Gastroesophageal sphincter (tissue), 4 donors: ENCODE measurements at places on chromosomes 11 and 22. TPM values are rescaled to one million over a fixed set of nuclear protein-coding genes. Genes with fewer than 3 reads are reported as not detected.

DDB1 gene
- total RNA-seq, result 139 TPM

DNA sequence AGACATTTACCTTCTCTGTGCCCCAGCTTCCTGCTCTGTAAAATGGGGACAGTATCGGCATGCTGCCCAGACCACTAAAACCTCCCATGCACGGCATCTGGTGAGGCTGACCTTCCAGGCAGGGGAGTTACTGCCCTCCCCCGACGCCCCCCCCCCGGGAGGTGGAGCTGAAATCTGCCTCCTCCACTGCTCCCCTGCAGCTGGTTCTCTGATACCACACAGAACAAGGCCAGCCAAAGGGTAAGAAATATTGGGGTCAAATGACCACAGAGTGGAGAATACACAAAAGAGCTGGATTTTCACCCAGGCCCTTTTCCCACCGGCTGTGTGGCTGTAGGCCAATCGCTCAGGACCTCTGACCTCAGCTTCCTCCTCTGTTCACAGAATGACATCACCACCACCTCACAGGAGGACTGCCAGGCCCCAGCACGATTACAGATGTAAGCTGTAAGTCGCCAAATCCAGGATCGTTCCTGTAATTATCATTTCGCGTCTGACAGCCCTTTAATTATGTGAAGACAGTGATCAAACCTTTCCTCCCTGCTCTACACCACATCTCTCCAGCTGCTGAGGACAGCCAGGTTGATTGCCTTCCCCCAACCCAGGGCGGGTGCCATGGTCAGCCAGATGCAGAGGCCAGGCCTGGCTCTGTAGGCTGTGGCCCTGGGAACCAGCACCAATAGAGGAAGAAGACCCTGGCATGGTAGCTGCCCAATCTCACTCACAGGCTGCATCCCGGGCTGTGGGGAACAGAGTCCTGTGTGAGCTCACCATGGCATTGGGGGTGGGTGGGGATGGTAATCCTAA is 35.7 kb upstream of the KLHL35 start:
- peak; percentile 73 for ATAC-seq

DNA sequence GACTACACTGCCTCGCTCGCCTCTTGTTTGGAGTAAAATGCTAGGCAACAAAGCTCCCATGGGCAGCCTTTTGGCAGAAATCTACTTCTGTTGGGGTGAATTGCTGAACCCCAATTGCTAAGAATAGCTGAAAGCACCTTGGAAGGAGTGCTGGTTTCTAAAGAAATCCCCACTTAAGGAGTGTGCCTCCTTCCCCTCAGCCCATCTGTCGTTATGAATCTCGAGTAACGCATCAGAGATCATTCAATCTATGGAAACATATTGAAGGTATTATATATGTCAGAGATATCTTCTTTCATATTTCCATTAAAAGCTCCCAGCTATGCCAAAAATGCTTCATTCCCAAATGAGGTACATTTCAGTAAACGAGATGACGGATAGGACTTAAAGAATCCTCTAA is 229.6 kb upstream of the BLID start:
- ATAC-seq, result no peak

- no peak for ATAC-seq
Observed at GRCh38 chr22:32020117-32020516, 22.9 kb upstream of the SLC5A1 start.

- peak; percentile 65 for ATAC-seq
Observed at GRCh38 chr22:45584121-45584570, 81.5 kb downstream of the FBLN1 start.

DNA sequence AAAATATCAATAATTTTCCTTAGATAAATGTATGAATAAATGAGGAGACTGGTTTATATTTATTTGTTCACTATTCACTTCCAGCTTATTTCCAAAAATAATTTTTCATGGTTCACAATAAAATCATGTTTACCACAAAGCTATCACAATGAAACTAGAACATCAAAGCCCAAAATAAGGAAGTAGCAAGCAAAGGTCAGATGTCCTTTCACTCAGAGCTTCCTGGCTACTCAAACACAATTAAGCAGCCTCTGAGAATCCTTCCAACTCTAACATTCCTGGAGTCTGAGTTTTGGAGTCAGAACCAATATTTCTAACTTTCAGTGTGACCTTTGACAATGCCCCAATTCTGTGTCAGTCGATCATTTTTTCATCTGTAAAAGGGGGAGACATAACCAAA is 527.0 kb downstream of the SOX6 start:
- no peak for ATAC-seq

GRCh38 chr11:1746956-1747752 is 3.2 kb downstream of the IFITM10 start:
- no peak for ATAC-seq

DNA sequence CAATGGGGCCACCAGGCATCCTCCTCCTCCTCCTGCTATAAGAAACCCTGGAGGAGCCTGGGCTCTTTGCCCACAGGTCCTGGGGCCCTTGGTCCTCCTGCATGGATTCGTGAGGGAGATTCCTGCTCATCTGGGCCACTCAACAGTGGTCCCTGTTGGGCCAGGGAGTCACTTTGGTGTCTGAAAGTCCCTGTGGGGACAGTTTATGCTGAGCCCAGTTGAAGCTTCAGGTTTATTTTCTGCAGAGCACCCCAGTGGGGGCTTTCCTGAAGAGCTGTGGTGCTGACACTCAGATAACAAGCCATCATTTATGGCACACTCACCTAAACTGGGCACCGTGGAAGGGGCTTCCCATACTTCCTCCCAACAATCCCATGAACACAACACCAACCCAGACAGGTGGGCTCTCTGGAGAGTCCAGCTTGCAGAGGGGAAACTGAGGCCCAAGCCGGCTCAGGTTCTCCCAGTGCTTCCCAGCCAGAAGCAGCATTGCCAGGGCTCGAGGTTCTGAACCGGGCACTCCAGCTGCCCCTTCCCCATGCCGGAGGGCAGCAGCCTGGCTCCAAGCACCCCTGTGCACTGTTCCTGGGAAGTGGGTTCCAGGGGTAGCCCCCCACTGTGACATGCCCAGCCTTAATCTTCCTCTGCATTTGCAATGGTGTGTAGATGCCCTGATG is 91.3 kb downstream of the MYEOV start:
- ATAC-seq, result no peak
